ENCODE measurements at places on chromosomes 6 and 20.

- DNase-seq, result no peak
Measured at GRCh38 chr6:68575765-68576439, 59.2 kb upstream of the ADGRB3 start.

- peak; percentile 28 for DNase-seq
Measured at GRCh38 chr6:30615219-30615957, 1.7 kb downstream of the PPP1R10 start.

DNA sequence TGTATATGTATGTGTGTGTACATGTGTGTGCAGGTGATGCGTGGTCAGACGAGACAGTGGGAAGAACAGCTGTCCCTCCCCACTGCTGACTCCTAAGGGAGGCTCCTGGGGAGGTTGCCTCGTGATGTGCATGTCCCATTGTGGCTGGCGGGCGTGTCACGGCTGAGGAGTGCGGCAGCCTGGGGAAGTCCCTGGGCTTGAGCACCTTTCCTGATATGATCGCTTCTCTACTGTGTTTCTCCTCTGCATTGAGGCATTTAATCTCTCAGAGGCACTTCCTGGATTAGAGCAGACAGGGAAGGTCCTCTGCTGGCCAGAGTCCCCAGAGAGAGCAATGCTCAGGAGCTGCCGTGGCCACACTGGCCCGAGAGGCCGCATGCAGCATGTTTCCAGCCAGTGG is 11.4 kb downstream of the NPBWR2 start:
- DNase-seq, result no peak

- peak; percentile 51 for DNase-seq
Measured at GRCh38 chr20:47272893-47273590, 83.5 kb downstream of the ZMYND8 start.

- no peak for DNase-seq
Measured at GRCh38 chr20:7124120-7124519, 356.6 kb downstream of the BMP2 start.

- no peak for DNase-seq
Measured at GRCh38 chr20:6411651-6412050, 288.8 kb upstream of the FERMT1 start.

DNA sequence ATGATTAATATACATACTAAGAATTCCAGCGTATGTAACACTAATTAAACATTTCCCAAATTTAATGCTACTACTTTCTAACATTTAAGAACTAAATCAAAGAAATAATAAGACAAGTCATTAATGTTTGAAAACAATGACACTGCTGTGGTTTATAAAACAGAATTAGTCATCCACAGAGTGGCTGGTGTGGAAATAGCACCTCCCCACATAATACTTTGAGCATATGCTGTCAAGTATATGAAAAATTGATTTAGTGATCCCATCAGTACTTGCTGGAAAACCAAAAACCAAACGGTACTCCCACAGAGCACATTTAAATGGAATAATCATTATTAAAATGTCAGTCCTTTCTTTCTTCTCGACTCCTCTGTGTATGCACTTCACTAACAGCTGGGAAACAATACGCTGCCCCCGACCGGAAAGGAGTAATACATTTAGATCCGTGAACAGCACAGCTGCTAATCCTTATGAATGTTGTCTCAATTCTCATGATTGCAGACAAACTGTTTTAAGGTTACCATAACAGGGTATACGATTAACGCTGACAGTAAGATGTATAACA is 78.4 kb downstream of the PREP start:
- DNase-seq, result no peak

DNA sequence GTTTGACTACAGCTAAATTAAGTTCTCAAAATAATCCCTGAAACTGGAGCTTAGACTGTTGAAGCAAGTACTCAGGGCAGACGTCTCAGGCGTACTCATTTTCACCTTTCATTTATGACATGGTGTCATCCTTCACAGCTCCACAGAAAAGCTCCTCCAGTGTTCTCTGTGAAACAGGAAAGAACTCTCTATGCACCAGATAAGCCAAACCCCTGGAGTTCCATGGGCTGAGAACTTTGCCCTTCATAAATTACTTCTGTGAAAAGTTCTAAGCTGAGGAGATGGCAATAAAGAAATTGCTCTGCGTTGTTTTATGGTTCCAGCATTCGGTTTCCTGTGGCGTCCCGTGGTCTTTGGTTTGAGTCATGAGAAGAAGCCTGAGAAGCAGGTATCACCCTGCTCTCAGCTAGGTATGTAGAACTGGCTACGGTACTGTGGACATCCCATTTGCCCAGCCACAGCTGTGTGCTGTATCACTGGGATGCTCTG is 20.2 kb upstream of the RREB1 start:
- DNase-seq, result peak; percentile 33

DNA sequence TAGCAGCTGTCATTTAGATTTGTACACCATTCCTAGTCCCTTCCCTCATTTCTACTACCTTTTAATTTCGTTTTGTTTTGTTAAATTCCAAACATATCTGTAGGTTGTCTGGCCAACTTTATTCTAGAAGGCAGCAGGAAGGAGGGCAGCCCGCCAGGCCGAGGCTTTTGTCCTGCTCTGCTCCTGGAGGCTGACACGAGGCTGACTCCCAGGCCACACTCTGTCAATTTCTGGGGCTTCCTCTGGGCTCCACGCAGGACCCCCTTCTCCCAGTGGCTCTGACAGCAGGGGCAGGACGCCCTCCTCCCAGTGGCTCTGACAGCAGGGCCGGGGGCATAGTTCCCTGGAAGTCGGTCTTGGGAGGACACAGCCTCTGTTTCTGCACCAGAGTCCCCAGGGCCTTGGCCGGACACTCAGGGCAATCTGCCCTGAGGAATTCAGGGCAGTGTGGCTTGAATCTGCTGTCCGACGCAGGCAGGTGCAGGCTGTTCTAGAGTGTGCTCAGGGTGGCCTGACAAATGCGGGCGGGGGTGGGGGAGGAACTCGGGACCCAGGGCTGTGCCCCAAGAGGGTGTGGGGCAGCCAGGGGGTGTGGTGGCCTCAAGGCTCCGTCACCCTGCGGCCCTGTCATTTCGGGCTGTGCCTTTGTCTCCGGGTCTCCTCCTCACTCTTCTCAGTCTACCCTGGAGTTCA is 11.8 kb downstream of the SMOC2 start:
- no peak for DNase-seq

DNA sequence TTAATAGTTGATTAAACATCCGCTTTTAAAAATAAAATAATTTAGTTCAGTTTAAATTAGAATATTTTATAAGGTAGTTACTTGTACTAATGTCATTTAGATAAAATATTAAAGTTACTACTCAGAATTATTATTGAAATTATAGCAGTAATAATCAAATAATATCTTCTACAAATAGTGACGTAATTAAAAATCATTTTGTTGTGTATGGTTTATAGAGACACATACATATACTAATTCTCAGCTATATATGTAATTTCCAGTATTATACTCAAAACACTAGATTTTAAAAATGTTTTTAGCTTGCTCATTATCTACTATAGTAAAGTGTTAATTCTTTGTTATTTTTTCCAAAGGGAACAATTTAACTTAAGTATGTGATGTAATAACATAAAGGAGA is 435.2 kb upstream of the MANEA start:
- no peak for DNase-seq

DNA sequence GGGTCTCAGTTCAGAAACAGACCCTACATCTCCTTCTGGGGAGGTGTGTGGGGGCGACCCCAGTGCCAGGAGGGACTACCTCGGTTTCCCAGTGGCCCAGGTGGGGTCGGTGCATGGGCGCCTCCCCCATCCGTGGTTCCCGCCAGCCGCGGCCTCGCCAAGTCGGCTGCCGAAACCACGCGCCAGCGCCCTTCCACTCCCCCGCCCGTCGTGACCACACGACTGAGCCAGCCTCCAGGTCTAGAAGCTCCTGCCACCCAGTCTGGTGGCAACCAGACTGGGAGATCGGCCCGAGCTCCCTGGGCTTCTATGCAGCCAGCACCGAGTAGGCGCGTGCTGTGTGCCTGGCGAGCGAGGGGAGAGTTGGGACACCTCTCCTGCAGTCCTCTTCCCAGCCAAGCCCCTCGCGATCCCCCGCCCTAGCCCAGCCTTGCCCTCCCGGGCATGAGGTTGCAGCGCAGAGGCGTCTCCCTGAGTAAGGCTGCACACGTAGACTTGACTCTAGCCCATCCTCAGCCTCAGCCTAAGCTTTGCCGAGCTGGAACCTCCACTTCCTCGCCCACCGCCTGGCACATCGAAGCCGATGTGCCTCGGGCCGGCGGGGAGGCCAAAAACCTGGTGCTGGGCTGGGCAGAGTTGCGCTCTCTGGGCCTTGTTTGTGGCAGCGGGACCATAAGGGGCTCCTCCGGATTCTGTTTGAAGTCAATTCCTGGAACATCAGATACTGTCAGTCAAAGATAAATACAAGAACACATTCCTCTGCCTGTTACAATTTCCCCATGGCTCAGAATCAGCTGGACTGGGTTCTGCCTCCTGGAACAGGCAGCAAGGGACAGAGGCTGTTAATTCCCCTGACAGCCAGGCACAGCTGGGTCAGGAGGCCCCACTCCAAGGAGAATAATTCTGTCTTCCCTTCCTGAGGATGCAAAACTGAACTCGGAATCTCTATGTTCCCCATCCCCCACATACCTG is 1.5 kb upstream of the CPNE5 start:
- peak; percentile 20 for DNase-seq

DNA sequence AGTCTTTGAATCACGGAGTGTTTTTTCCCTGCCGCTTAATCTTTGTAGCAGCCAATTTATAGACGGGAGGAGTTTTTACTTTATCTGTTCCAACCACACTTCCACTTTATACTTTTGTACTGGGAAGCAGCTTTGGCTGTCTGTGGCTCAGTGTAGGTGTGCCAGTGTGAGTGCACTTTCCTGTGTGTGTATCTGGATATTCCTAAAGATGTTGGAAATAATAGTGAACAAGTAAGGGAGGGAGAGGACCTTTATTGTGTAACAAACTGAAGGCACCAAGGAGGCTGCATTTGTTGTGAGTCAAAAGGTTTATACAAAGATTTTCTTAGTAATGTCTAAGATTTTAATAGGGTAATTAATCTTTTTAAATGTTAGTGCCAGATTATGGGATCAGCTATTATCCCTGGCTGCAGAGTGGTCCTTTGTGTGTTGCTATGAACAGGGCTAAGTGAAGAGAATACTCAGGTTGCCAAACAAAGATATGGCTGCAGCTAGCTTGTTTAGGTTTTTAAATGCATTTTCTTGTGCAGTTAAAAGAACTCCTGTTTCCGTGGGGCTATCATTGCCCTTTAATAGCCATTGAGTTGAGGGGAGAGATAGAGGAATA is 226.3 kb downstream of the RNF144B start:
- DNase-seq, result no peak

DNA sequence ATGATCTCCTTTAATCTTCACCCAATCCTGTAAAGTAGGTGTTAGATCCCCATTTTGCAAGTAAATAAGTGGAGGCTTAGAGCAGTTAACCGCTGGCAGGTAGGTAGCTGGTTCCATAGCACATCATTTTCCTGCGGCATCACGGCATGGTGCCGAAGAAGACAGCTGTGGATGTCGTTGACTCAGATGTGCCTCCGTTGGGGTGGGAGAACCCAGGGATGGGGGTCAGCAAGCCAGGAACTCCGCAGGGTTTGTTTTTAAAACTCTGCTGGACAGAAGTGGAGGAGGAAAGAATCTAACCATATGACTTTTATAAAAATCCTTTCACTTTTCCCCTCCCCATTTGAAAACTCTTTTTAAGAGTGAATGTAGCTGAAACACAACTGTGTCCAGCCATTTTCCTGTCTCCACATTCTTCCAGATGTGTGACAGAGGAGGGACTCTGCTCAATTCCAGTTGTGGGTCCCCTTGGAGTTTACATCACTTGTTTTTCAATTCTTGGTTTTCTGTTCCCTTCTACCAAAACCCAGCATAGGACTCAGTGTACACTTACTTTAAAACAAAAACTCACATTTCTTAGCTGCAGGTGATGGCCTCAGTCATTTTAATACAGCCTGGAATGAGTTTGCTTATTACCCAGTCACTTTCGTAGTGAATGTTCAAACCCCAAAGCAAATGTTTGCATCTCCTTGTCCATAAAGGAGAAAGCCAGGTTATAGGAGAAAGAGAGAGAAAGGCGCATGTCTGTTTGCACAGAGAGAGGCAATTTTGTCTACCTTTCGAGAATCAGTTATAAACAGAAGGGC is 27.6 kb upstream of the PI16 start:
- no peak for DNase-seq

- no peak for DNase-seq
Measured at GRCh38 chr20:31740208-31740607, 1.1 kb downstream of the TPX2 start.

GRCh38 chr20:33054791-33055190 is 1.1 kb downstream of the BPIFB3 start:
- no peak for DNase-seq

DNA sequence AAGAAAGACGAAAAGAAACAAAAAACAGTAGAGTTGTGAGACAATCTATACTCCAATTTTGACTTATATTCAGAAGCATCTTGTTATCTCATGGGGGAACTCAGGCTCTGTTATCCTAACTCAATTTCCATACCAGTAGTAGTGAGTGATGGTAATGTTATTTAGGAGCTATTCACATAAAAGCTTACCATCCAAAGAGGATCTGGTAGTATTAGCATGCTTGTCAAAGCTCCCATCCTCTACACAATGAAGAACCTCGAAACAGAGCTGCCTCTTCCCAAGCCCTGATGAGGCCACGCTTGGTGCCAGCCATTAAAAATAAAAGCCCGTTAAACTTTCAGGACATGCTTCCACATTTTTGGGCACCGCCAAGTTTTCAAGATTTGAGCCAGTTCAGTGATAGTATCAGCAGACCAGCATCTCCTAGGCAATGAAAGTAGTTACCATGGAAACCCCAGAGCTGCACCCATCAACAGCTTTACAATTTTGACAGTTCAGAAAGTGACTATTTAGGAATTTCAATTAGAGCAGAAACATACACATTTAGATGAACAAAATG is 173.3 kb downstream of the CD83 start:
- DNase-seq, result no peak

GRCh38 chr6:143039548-143039947 is 21.1 kb upstream of the AIG1 start:
- no peak for DNase-seq

DNA sequence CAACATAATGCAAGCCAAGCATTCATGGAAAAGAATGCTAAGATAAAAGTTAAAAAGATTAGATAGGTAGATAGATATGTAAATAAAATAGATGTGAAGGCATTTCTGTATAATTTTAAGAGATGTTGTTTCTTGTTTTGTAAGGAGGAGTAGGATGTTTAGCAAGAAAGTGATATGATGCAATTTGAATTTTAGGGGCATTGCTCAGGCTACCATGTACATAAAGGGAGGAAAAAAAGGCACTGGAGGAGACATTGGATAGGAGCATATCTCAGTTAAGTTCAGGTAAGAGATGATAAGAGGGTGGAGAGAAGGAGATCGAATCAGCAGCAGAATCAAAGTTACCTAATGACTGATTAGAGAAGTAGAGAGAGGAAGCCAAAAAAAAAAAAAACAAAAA is 194.7 kb downstream of the TENT5A start:
- no peak for DNase-seq

DNA sequence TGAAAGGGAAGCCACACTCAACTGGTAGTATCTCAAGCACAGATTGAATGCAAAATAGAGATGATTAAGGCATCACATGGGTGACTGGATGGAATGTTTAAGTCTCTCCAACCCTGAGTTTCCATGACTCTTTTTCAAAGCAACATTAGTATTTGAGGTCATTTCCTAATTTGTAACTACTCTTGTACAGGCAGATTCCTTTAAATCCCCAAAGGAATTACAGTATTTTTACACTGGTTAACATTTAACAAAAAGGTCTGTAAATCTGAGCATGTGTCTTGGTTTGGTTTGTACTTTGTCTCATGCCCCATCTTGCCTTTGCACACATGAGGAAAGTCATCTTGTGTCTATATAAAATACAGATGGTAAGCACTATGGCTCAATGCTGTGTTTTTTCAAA is 15.1 kb downstream of the RMND1 start:
- no peak for DNase-seq

- no peak for DNase-seq
Measured at GRCh38 chr6:12869816-12870432, 153.4 kb downstream of the PHACTR1 start.

GRCh38 chr6:29647927-29648642 is 8.8 kb upstream of the MOG start:
- DNase-seq, result no peak
